GM18507 (cell line): ENCODE measurements at places on chromosomes 2 and 18.

DNA sequence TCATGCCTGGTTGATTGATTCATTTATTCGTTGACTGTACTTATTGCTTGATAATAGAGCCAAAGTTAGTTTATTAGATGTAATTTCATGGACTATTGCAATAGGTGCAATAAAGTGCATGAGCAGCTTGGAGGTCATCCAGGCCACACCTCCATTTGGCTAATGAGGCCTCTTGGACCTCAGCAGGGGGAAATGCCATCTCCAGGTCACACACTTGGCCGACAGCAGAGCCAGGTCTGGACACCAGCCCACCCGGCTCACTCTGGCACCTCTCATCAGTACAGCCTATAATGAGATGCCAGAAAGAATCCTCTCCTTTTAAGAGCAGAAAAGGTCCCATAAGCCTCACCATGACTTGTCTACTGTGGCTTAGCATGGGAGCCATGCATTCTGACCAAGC, 71.2 kb upstream of the AFF3 start:
- no peak for DNase-seq

- no peak for DNase-seq
These were observed 2.6 kb downstream of the NLRC4 start for GRCh38 chr2:32262105-32262504.

DNA sequence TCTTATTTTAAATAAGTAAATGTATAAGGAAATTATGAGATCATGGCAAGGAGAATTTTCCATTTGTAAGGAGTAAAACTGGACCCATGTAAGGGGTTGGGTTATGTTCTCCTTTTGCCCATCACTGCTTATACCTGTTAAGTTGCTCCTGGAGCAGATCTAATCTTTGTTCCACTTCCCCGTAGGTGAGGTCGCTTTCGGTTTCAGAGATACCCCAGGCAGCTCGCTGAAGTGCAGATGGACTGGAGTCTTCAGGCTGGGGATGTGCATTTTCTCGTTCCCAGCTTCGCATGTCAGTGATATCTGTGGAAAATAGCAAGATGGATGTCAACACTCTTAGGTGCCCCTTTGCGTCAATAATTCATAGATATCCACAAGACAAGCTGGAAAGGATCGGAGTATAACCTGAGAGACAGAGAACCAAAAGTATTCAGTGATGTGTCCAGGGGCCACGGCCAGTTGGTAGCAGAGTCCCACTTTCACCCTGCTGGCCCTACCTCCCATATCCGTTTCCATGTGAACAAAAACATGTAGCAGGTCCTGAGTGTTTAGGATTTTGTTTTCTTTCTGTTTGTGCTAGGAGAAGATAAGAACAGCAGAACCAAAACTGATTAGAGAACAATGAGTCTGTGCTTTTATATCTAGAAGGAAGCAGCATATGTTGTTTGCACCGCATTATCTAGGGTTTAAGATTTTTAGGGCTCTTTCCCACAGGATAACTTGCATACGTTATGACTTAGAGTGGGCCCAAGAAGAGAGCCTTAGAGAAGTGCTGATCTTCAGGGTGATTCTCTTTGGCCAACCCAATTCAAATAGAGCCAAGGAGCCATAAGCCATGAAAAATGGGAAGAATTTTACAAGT, 36.0 kb downstream of the GCA start:
- no peak for DNase-seq

GRCh38 chr2:69858261-69858660, 28.8 kb downstream of the GMCL1 start:
- no peak for DNase-seq

DNA sequence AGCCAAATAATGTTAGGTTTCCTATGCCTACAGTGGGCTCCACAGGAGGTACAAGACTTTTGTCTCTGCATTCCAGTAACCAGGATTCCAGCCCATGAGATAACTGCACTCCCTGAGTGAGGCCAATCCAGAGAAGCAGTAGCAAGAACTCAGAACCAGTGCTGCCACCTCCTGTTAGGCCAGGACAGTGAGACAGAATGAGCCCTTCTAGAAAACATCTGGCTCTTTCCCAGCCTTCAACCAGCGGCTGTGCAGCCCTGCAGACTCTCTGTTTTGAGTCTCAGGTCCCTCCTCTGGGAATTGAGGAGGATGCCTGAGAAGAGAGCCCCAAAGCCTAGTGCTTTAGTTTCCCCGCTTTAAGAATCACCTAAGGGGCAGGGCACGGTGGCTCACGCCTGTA, 44.2 kb downstream of the ARID5A start:
- no peak for DNase-seq

GRCh38 chr2:27296481-27296880, 11.8 kb downstream of the UCN start:
- no peak for DNase-seq

DNA sequence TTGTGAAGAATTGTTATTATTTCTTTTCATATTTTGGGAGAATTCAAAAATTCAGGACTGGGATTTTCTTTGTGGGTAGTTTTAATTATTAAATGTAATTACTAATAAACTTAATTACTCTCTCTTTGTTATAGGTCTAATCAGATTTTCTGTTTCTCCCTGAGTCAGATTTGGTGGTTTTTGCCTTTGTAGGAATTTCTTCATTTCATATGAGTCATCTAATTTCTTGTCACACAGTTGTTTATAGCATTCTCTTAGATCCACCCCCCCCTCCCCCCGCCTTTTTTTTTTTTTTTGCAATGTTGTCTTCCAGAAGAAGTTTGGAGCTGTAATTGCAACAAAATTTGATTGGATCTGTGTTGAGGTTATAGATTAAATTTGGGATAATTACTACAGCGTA, 26.0 kb upstream of the GALR1 start:
- DNase-seq, result no peak

- DNase-seq, result no peak
These were observed 1.4 kb downstream of the PARD6G start for GRCh38 chr18:80245781-80246444.

GRCh38 chr18:5461041-5461440, 82.8 kb downstream of the EPB41L3 start:
- DNase-seq, result no peak

GRCh38 chr18:4587204-4587603, 132.1 kb upstream of the DLGAP1 start:
- no peak for DNase-seq

DNA sequence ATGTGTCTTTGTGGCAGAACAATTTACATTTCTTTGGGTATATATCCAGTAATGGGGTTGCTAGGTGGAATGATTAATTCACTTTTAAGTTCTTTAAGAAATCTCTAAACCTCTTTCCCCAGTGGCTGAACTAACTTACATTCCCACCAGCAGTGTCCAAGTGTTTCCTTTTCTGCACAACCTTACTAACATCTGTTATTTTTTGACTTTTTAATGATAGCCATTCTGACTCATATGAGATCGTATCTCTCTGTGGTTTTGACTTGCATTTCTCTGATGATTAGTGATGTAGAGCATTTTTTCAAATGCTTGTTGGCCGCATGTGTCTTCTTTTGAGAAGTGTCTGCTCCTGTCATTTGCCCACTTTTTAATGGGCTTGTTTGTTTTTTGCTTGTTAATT, 43.1 kb upstream of the PTH2R start:
- DNase-seq, result no peak

- DNase-seq, result no peak
These were observed 7.6 kb downstream of the ATP6V1B1 start for GRCh38 chr2:70943205-70943871.

DNA sequence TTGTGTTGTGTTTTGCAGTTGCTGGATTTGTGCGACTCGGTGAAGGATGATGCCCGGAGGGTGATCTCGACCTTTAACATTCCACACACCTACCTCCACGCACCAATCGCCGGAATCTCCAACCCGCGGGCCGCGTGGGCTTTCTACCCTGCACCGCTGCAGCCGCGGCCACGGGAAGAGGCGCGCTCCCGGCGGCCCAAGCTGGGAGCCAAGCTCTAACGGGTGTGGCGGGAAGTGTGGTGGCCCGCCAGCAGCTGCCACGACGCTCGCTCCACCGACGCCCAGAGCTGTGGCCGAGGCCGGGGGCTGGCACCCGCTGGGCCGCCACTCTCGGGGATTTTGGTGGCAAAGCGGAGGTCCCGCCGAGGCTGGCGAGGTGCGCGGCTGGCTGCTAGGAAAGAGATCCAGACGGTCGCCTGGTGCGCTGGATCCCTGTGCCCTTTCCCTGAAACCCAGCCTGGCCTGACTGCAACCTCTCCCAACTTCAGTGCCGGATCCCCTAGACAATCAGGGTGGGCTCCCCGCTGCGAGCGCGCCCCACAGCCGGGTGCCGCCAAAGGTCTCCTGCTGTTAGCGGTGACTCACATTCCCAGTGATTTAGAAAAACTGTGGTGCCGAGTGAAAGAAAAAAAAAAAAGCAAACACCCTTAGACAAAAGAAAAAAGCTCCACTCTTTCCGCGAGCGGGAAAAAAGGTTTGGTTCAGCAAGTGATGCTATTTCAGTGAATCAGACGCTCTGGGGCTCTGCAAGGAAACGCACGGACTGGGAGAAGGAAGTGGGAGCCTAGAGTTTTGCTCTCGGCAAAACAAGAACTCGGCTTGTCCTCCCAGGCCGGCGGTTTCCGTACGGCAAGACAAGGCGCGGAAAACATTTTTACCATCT, 2.9 kb upstream of the BCL2L11 start:
- DNase-seq, result no peak

GRCh38 chr18:11125492-11126315, 23.7 kb downstream of the PIEZO2 start:
- no peak for DNase-seq

GRCh38 chr2:179233083-179233490, 31.5 kb downstream of the SESTD1 start:
- DNase-seq, result no peak

GRCh38 chr18:38923126-38923525, 1357.5 kb upstream of the CELF4 start:
- no peak for DNase-seq

- no peak for DNase-seq
These were observed 13.2 kb upstream of the KCMF1 start for GRCh38 chr2:84957771-84958134.

DNA sequence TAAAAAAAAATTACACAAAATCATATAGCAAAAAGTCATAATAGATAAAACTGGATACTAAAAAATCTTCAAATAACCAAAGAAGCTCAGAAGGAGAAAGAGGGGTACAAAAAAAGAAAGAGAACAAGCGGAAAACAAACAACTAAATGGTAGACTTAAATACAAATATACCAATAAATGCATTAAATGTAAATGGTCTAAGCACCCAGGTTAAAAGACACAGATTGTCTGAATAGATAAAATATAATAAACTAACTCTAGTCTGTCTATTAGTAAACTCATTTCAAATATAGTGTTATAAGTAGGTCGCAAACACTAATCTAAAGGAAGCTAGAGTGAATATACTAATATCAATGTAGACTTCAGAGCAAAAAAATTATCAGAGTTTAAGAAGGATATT, 357.4 kb downstream of the METTL4 start:
- DNase-seq, result no peak

- no peak for DNase-seq
These were observed 20.6 kb downstream of the SMAD7 start for GRCh38 chr18:48929941-48930713.

- no peak for DNase-seq
These were observed 262.8 kb downstream of the FBXO15 start for GRCh38 chr18:73884868-73885267.

- no peak for DNase-seq
These were observed 151.1 kb downstream of the GALNT1 start for GRCh38 chr18:35732636-35733035.

DNA sequence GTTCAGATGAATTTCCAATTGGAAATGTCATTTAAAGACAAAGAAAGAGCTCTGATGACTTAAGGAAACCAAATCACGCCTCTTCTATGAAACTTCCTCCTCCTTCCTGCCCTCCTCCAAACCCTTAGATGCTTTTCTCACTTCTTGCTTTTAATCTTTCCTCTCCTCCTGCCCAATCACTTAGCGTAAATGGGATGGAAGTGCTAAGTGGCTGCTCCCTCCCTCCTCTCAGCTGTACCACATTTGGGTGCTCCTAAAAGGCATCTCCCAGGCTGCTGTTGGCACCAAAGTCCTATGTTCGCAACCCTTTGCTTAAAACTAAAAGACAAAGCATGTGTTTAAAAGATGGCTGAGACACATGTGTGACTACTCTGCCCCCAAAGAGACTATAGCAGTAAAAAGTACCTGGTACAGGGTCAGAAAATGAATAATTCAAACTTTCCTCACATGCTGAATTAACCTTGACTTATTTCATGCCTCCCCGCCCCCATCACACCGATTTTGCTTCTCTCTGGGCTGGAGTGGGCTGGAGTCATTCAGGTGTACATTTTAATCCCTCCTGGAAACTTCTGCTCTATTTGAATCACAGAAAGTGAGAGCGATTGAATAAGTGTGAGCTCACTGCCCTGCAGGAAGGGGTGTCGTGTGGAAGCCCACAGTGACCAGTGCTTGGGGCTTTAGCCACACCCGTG, 59.2 kb upstream of the KLF7 start:
- no peak for DNase-seq

DNA sequence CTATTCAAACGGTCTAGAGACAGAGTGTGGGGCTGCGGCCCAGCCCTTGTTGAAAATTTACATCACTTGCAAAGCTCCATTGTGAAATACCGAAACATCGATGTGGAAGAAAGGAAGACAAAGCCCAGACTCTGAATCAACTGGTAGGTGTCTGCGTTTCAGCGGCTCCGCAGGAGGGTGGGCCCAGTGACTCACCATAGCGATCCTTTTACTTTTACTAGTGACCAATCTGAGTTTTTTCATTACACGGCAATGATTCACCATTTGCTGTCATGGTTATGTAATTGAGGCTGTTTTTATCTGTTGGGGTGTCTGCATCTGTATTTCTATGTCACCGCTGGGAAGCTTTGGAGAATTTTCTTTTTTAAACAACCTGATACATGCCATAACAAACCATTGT, 66.6 kb upstream of the ODC1 start:
- no peak for DNase-seq

DNA sequence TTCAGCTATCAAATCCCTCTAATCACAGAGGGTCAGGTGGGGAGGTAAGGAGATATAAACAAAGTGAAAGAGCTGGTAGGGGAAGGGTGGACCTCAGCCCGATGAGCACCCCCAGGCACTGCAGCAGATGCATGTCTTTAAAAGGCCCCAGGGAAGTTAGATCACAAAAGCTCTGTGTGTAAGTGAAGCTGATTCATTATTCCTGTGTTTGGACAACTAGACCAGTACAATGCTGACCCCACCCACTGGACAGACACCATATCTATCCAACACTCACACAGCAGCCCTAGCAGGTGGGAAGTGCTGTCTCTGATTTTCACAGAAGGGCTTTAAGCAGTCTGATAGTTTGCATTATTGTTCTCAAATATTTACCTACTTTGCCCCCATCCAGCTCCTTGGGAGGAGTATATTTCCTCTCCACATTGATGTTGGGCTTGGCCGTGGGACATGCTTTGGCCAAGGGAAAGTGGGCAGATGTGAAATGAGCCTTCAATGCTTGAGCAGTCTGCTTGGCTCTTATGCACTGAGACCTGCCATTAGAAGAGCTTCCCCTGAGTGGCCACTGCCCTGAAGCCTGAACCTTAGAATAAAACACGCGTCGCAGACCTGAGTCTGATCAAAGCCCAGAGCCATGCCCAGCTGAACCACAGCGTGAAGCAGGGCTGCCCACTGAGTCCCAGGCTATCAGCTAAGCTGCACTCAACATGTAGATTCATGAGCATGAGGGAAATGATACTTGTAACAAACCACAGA, 111.4 kb downstream of the COPS8 start:
- no peak for DNase-seq
